Activated CD4-positive, CD25-positive, alpha-beta regulatory T cell treated with anti-CD3 and anti-CD28 coated beads, Interleukin-2, amount 50 U/mL, for 72 hours (primary cell): ENCODE measurements at places on chromosomes 1 and 21.
A peak's percentile ranks its signal among the peaks of the same experiment; 100 is the strongest.

- peak; percentile 86 for DNase-seq
Observed at GRCh38 chr1:20787029-20787839, at the start of gene HP1BP3. Gene HP1BP3 (minus strand): TSS chr1:20787307. CDS start chr1:20780440, 6,867 bp downstream.

- no peak for DNase-seq
Observed at GRCh38 chr1:12416101-12416500, 186.3 kb downstream of the VPS13D start.

GRCh38 chr1:207644852-207645634 is at the start of gene CR1L:
Gene CR1L (plus strand): TSS chr1:207645133. CDS start chr1:207645234, 101 bp downstream.
- peak; percentile 82 for DNase-seq

DNA sequence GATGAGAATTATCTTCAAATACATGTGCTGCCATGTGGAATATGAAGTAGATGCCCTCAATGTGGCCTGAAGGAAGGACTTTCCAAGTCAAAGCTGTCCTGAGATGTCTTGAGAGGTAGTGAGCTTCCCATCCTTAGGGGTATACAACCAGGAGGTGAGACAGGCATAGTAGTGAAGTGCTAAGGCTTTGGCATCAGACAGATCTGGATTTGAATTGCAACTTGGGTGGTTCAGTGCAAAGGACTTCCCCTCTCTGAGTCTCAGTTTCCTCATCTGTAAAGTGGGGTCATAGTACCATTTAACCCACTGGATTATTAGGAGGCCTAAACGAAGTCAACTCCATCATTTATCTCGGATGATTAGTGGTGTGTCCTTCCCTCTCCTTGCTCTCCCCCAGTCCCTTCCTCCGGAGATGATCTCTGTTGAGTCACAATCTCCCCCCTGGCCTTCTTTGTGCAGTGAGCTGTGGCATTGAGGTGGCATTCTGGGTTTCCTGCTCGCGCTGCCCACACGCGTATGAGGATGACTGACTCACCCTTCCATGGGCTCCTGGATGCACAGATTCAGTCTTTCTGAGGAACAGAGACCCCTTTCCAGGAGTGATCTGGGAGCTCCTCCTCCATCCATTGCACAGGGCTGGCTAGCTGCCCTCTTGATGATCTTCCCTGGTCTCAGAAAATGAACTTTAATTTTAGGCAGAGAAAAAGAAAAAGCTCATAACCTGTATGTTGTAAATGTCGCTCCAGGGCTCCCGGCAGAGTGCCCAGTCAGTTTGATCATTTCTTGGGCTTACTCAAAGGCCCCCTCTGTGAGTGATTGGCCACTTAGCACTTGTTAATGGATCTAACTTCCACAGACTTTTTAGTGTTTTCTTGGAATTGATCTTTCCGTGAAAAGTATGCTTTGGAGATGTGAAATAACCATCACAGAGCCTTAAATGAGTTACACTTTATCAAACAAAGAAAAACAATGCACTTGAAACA is 354.6 kb downstream of the PTPRU start:
- DNase-seq, result no peak

DNA sequence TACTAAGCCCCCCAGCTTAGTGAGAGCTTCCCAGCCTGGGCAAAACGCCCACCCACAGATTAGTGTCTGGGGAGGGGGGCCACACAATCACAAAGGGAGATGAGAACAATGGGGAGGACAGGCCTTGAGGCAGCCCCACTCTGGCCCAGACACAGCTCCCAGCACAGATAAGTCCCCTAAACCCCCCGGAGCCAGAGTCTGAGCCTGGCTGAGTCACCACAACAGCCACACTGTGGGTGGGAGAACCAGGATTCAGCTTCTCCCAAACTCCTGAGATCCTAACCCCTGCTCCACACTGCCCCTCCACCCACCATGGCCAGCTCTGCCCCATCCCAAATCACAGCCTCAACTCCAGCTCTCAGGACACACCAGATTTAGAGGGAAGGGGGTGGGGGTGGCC is 4.2 kb downstream of the NECTIN4 start:
- DNase-seq, result no peak

DNA sequence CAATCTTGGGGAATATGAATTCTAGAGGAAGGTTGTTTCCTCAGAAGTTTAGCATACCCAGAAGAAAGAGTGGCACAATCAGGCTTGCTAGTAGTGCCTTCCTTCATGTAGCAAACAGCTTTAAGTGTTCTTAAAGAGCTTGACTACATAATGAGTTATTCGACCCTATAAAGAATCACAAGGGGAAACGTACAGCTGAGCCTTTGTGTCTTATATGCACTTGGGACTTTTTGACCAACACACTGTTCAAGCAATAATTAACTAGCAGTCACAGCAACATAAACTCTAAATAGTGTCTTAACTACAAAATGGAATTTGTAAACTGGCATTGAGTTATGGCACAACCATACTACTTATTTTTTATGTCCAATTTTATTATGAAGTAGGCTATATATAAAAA is 86.1 kb downstream of the TTLL7 start:
- DNase-seq, result no peak

- no peak for DNase-seq
Observed at GRCh38 chr1:175969231-175969630, 225.8 kb upstream of the TNR start.

GRCh38 chr1:21924503-21925005 is 12.6 kb downstream of the HSPG2 start:
- no peak for DNase-seq

DNA sequence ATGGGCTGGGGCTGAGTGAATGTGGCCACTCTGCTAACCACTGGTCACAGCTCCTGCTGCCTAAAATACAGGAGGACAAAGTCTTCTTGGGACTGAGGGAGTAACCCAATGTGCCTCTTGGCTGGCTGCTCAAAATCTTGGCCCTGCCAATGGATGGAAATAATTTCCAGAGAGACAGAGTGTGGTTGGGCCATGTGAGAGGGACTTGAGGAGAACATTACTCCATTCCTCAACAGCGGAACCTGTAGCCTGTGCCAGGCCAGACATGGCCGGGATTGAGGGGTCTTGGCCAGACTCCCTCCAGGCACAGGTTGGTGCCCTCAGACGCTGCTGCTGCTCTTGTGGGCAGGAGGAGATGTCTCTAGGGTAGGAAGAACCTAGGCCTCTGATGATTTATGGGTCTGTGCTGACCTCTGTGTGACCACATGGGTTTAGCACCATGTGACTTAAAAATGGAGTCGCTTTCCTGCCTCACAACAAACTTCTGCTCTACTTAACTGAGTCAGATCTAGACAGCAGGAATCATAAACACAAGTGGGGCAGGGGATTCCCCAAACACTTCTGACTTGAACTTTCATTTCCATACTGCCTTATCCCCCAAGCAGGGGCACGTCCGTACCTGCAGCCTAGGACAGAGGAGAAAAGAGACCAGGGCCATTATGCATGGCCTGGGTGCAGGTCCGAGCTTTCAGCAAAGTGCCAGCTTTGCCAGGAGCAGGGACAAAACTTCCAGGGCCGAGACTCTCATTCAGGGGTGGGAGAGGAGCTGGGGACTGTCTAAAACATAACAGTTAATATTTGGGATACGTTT is 79.2 kb downstream of the CD34 start:
- no peak for DNase-seq

DNA sequence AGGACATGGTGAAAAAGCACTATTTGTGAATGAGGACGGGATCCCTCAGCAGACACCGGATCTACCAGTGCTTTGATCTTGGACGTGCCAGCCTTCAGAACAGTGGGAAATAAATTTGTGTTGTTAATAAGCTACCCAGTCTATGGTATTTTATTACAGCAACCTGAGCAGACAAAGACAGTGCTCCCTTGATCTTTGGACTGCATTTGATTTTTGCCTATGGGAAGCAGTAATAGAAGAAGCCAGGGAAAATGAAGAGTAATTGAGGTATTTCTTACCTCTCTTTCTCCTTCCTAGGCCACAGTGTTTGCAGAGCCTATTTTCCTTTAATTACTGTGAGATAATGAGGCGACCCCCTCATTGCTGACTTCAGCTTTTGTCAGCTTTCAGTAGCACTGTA is 87.9 kb downstream of the PDE4B start:
- DNase-seq, result no peak

GRCh38 chr1:40927781-40928180 is 51.7 kb upstream of the CTPS1 start:
- no peak for DNase-seq

DNA sequence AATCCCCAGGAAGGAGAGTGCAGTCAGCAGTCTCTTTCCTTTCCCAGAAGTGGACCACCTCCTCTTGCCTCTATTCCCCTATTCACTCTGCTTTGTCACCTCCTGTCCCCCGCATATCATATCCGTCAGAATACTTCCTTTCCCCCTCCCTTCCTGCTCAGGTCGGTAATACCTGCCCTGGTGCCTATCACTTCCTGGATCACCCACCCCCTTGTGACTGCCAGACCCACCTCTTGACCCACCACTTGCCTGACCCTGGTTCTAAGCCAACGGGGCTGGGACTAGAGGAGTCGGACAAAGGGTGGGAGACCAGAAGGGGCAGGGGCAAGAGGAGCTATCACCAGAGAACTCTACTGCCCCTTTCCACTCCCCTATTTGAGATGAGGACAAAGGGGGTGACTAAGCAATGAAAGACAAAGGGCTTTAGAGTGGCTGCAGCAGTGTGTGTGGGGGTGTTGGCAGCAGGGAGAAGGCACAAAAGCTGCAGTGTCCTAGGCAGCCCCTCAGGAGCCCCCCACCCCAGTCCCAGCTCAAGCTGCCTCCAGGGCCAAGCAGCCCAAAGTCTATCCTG is 1.7 kb upstream of the ADAMTS4 start:
- no peak for DNase-seq
